RPMI8226 (cell line): ENCODE measurements at places on chromosomes 7 and 10.

GRCh38 chr7:40885503-40885902 is 750.7 kb downstream of the SUGCT start:
- no peak for DNase-seq

DNA sequence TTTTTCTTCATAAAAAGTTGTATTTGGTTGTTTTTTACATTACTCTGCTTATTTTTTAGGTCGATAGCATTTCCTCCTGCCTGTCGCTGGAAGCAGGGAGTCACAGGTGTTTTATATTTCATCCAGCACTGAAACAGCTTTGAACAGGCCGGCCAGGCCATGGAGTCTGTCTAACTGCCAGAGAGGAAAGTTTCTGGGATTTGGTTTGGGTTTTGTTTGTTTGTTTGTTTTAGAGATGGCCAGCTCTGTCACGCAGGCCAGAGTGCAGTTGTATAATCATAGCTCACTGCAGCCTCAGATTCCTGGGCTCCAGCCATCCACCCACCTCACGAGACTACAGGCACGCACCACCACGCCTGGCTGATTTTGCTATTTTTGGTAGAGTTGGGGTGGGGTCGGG is 23.4 kb downstream of the PROSER2 start:
- DNase-seq = no peak

GRCh38 chr7:90889210-90889609 is 293.1 kb downstream of the CDK14 start:
- no peak for DNase-seq

DNA sequence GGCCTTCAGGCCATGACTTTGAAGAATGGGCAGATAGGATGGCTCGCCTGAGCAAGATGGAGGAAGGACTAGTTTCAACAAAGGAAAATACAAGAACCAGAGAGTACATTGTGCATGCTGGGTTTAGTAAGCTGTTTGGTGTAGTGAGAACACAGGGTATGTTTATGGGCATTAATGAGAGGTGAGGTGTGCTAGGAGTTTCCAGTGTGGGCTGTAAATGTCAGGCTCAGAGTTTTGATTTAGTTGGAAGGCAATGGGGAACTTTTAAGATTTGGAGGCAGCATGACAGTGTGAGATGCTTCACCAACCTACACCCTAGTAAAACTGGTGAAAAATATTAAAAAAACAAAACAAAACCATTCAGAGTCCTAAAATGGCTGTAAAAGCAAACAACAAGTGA is 13.3 kb downstream of the IGFBP1 start:
- DNase-seq = no peak

GRCh38 chr10:48233559-48234005 is 40.9 kb downstream of the FRMPD2 start:
- DNase-seq = no peak

- DNase-seq = no peak
These were observed 134.6 kb downstream of the FAM204A start for GRCh38 chr10:118207470-118208007.

- no peak for DNase-seq
These were observed 2.9 kb upstream of the TRIM8 start for GRCh38 chr10:102641402-102641801.

DNA sequence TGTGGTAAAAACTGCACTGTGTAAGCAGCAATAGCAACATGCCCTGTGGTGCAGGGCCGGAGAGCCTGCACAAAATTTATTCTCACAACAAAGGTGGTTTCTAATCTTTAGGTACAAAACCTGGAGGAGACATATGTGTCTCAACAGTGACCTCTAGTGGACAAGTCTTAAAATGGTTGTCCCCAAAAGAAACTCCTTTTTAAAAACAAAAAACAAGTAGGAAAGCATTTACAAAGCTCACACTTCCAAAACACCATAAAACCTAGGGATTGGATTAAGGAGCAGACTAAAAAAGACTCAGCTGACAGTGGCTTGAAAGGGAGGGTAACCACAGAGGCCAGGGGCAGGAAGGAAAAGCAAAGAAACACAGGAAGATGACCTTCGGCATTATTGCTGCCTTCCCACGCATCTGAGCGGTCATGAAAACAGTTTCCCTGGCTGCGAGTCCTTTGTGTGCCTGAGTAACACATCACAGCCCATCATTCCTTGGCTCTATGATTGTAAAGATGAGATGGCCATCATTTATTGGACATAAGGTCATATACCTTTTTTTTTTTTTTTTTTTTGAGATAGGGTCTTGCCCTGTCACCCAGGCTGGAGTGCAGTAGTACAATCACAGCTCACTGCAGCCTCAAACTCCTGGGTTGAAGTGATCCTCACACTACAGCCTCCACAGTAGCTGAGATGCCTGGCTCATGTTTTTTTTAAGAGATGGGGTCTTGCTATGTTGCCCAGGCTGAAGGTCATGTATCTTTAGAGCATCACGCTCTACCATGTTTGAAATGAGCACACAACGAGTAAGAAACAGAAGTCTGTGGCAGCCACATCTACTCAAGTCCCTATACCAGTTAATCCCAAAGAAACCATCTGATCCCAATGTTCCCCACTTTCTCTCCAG is 39.5 kb downstream of the RSU1 start:
- peak; percentile 56 for DNase-seq

DNA sequence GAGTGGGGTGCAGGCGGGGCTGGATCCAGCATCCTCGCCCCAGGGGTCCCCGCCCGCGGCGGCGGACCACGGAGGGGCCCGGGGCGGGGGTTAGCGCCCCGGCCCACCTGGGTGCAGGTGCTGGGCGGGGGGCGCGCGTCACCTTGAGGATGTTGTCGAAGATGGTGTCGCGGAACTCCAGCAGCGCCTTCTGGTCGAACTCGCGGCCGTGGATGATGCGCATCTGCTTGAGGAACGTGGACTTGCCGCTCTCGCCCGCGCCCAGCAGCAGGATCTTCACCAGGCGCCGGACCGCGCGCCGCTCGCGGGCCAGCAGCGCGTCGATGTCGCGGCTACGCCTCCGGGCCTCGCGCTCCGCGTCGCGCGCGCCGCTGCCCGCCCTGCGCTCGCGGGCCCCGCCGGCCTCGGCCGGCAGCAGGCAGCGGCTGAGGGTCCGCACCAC is 376 bp downstream of the GNA12 start:
- peak; percentile 56 for DNase-seq
